Right ventricle myocardium superior (tissue), 1 donor: ENCODE measurements at places on chromosomes 11 and 22. TPM values are rescaled to one million over a fixed set of nuclear protein-coding genes. Genes with fewer than 3 reads are reported as not detected.

DNA sequence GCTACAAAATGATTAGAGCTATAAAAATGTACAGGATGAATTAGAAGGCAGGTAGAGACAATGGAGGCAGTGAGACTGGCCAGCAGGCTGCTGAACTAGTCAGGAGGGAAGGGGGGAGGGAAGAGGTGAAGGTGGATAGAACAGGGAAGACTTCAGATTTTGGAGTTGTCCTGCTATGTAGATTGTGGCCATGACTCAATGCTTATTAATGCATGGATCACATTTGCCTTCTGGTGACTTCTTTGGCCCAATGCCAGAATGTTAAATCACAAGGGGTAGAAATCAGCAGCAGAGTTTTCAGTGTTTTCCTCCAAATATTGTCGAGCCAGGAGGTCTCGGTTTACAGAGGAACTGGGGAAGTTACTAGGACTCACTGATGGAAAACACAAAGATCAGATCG lies 346.6 kb downstream of the AASDHPPT start:
- no peak for DNase-seq

- DNase-seq: no peak
Observed at GRCh38 chr11:33269822-33270221, 12.6 kb downstream of the HIPK3 start.

The KRTAP5-8 gene
- not detected for total RNA-seq

DNA sequence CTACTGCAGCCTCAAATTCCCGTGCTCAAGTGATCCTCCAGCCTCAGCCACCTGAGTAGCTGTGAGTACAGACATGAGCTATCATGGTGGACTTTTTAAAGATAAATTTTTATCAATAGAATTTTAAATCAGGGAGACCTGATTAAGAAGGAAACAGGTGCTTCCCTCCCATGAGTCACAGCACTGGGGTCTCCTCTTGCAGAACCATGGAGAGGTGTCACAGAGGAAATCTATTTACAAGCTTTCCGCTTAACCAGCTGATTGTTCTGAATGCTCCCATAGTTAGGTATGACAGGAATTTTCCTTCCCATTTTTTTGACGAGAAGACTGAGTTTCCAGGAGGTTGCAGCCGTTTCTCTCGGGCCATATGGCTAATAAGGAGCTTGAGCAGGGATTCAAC lies 516.1 kb downstream of the MIAT start:
- DNase-seq: no peak

DNA sequence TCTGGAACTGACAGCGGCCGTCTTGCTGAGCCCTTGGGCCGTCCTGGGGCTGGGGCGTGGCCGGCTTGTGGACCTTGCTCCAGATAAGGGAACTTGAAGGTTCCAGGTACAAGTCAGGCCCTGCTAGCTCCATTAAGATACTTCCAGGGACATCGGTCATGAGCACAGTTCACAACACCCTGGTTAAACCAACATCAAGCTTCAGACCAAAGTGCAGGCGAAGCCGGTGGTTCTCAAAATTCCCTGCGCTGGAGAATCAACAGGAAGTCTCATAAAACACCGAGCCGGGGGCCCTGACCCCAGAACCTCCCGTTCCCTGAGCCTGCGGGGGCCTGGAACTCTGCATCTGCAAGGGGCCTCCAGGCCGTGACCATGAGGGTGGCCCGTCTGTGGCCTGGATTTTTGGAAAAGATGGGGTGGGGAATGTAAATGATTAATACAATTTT lies 1043.8 kb downstream of the BRD1 start:
- DNase-seq: no peak

DNA sequence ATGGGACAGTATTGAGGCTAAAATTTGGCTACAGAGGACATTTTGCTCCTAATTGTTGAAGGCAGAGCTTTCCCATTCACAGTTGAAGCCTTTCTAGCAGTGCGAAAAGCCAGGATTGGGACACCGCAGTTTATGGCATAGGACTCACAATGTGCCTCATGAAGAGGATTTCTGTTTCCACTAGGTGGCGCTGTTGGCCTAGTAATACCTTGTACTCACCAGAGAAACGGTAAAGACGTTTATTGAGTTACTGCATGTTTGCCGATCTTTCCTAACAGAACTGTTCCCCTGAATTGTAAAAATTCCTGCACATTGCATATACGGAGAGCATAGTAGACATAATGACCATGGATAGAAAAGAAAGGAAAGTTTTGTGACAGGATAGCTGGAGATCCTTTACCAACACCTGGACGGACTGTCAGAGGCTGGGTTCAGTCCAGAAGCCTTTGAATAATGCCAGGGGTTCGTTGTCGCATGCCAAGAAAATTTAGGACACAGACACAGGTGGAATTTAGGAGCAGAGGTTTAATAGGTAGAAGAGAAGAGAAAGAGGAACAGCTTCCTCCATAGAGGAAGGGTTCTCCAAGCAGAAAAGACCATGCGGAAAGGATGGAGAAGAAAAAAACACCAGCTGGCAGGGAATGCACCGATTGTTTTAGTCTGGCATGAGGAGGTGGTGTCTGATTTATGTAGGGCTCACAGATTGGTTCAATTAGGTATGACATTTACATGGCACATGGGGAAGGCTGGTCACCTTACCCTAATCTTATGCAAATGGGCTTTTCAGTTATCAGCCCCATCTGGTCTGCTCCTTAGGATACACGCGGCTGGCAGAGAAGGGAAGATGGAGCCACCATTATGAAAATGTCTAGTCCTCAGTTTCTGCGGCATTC lies 10.8 kb upstream of the OR51D1 start:
- no peak for DNase-seq

The P2RX3 gene
- 1.3 TPM for total RNA-seq

DNA sequence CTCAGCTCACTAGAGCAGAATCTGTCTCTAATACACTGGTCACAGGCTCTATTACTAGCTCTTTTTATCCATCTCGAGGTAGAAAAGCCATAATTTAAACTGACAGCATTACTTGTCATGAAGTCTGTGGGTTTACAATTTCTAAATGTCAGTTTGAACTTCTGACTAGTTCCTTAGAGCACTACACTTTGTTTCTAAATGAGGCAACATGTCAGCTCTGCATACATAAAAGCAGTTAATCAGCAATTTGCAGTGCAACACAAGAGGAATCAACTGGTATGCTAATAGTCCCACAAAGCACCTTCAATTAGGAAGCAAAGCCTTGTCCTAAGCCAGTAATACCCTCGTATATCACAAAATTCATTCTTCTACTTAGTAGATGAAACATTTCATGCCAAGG lies 321.3 kb downstream of the TTC28 start:
- DNase-seq: no peak

DNA sequence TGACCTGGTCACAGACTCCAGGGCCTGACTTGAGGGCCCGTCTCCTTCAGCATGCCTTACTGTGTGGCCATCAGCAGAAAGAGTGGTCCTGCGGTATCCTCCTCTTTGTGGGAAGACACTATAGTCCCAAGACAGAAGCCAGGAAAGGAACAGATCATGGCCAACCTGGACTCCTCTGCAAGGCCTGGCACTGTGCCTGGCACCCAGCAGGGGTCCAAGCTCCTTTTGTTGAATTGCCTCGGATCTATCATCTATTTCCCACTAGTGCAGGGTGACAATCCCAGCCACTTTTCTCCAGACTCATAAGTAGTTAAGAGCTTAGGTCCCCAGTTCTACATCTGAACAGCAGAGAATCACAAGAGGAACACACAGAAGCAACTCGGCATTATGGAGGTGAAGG lies 27.0 kb downstream of the DSCAML1 start:
- DNase-seq: no peak

DNA sequence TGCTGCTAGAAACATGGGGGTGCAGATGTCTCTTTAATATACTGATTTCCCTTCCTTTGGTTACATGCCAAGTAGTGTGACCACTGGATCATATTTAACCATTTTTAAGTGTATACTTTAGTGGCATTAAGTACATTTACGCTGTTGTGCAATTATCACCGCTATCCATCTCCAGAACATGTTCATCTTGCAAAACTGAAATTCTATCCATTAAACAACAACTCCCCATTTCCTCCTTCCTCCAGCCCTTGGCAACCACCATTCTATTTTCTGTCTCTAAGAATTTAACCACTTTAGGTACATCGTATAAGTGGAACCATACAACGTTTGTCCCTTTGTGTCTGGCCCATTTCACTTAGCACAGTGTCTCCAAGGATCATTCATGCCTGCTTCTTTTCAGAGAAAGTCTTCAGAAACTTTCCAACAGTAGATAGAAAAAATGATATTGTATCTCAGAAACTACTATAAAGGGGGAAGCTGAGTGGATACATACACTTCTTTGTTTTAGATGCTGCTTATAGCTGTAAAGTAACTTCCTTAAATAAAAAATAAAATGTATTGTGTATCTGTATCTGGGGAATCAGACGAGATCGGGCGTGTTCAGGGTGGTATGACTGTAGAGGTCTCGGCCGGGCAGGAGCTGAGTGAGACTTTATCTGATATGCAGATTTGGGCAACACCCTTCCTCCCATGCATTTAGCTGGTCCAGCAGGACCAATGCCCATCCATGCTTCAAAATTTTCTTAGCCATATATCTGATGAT lies 44.6 kb upstream of the ZBED5 start:
- DNase-seq: no peak

GRCh38 chr11:45933846-45934579 lies 11.6 kb downstream of the LARGE2 start:
- DNase-seq: no peak

The ANO1 gene
- 6.2 TPM for total RNA-seq

DNA sequence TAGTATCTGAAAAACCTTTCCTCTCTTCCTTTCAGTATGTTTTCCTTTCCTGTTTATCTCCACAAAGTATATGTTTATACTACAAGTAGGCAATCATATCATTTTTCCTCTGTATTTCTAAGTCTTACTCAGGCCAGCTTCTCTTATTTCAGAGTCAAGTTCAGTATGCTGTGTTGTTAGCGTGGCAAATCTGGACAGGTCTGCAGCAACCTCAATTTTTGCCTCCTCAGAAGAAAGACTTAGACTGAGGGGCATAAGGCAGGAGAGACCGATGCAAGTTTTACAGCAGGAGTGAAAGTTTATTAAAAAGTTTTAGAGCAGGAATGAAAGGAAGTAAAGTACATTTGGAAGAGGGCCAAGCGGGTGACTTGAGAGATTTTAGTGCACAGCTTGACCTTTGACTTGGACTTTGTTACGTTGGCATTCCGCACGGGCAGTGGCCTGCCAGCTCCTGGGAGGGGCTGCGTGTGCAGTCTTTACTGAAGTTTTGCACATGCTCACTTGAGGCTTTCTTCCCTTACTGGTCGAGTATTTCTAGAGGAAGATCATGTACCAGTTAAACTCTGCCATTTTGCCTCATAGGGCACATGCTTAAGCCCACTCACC lies 343.2 kb downstream of the NTM start:
- DNase-seq: no peak

The RIMBP3B gene
- not detected for total RNA-seq

DNA sequence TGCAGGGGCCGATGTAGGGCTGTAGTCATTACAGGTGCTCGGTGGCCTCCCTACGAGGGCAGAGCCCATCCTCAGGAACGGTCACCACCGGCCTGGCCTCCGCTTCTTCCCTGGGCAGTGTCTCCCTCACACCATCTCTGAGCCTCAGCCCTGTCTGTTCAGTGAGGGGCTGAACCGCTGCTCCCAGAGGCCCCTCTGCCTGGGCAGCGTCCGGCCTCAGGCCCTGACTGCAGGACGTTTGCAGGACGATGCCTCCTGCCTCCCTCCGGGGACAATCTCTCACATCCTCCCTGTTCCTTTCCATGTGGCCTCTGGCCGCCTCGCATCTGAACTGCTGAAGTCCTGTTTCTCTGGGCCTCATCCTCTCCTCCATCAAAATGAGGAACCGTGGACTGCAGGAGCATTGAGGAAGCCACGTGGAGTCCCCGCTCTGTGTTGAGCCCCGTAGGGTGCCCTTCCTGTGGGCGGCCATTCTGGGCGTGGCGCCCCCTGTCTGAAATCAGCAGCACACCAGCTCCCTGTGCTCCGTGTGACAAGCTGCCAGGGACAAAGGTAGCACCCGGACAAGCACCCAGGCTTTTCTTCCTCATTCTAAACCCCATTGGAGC lies 933.5 kb downstream of the BRD1 start:
- no peak for DNase-seq

The DCHS1 gene
- total RNA-seq: 9.6 TPM

GRCh38 chr11:115193914-115194801 lies 310.1 kb downstream of the CADM1 start:
- no peak for DNase-seq

DNA sequence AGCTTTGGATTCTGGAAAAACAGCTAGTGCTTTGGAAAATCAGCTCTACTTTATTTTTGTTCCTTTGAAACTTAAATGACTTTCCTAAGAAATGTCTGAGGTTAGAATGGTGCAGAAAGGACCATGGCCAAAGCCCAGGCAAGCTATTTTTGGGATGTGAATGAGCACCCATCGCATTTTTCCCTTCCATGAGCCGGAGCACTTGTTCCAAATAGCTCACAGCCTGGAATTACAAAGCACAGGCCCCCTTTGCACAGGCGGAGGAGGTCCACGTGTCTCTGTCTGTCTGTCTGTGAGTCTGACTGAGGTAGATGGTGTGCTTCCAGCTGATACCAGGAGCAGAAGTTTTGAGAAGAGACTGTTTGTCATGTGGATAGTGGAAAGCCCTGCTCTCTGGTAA lies 50.7 kb downstream of the MICAL2 start:
- DNase-seq: peak; percentile 53

The INPP5J gene
- total RNA-seq: 15.4 TPM

The SLC6A5 gene
- not detected for total RNA-seq

- no peak for DNase-seq
Observed at GRCh38 chr11:111460856-111461255, 51.3 kb downstream of the BTG4 start.

The MAPK12 gene
- 13.2 TPM for total RNA-seq

- no peak for DNase-seq
Observed at GRCh38 chr11:68367252-68367651, 54.9 kb downstream of the LRP5 start.

The CD3E gene
- total RNA-seq: 0.38 TPM

- no peak for DNase-seq
Observed at GRCh38 chr22:39481054-39481453, 21.0 kb upstream of the MIEF1 start.

DNA sequence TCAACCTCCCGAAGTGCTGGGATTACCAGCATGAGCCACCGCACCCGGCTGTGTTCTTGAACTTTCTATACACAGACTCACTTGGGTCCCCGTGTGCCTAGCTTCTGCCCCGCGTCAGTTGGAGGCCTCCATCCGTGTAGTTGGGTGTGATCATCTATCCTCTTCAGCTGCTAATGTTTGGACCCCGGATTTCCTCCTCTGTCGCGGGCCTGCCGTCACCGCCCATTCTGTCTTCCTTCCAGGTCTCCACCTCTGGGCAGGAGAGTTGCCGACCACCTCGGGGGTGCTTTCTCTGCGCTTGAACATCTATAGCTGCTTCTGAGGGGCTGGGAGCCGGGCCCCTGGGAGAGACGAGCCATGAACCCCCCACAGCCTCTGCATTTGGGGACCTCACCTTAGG lies 5.5 kb downstream of the CDC42EP1 start:
- DNase-seq: no peak

DNA sequence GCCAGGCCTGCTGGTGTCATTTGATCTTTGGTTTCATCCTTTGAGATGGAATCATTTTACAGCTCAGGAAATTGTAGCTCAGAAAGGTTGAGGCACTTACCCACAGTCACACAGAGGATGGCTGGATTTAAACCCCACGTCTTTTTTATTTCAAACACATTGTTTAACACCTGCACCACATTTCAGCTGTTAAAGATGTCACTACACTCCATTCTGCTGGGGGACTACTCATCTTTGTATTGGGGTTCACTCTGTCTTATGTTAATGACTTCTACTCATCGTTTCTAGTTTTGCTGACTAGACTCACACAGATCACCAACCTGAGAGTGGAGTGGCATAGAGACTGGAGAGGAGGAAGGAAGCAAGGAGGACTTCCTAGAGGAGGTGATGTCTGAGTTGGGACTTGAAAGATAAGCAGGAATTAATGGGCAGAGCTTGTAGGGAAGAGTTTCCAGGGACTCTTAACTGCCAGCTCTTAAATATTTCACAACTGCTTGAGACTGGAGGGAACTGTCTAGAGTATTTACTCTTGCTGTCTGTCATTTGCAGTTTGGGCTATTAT lies 80.0 kb downstream of the TP53I11 start:
- DNase-seq: no peak
